Stimulated activated CD8-positive, alpha-beta memory T cell treated with anti-CD3 and anti-CD28 coated beads, Interleukin-15, amount 100 ng/mL, for 24 hours (primary cell): ENCODE measurements at places on chromosomes 6 and 20.

DNA sequence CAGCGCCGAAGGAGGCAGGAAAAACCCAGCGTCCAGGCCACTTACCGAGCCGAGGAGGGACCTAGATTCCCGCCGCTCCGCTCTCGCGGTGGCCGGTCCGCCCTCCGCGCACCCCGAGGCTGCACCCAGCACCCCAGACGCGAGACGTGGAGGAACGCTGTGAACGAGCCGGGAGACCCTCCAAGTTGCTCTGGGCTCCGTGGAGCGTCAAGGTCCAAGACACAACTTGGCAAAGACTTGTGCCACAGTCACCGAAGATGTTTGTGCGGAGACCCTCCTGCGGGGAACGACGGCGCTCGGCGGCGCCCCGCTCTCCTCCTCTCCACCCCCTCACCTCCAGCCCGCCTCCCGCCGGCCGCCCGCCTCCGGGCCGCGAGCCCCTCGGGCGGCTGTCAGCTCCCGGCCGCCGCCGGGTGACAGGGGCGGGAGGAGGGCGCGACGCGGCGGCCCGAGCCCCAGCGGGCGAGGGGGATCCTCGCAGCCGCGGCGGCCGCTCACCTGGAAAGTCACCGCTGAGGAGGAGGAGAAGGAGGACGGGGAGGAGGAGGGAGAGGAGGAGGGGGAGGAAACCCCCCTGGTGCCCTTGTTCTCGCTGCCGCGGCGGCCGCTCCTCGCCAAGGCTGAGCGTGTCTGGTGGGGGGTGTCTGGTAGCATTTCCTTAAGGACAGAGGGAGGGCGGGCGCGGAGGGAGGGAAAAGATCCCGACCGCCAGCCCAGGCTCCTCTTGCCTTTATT lies 637 bp upstream of the HIVEP2 start:
- peak; percentile 35 for DNase-seq

GRCh38 chr6:106272287-106272686 lies 53.3 kb downstream of the ATG5 start:
- DNase-seq = no peak

- DNase-seq = no peak
Observed at GRCh38 chr20:4688305-4688704, 33.4 kb upstream of the PRND start.

DNA sequence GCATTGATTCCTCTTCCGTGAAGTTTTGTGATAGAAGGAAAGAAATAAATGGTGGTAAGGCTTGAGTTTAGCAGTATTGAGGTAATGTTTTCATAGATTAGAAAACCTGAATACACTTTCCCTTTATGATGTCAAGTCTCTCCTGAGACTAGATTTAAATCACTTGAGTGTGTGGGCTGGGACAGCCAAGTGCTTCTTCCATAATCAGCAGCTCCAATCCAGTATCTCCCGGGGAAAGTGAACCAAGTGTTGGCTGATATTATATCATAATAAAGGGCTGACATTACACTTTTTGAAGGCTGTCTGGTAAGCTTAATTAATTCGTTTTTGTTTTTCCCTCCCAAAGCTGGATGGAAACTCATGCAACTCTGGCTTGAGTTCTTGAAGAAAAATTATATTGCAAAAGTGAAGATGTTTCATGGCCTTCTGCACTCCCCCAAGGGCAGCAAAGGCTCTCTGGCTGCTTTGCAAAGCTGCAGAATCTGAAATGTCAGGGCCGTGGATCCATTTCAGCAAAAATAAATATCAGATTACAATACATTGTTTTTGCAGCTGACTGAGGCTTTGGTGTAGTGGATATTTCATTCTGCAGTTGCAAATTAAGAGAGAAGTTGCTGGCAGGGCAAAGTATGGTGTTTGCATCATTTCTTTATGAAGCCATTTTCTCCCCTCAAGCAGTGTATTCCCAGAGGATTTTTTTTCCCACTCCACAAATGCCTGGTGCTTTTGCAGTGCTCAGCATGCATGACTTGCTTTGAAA lies 101.2 kb downstream of the MKKS start:
- DNase-seq = no peak

GRCh38 chr6:84052204-84052882 lies 18.8 kb downstream of the MRAP2 start:
- DNase-seq = no peak

GRCh38 chr6:132936646-132937045 lies 122.3 kb downstream of the RPS12 start:
- DNase-seq = no peak

GRCh38 chr6:150070236-150070818 lies 1.4 kb upstream of the ULBP3 start:
- no peak for DNase-seq

DNA sequence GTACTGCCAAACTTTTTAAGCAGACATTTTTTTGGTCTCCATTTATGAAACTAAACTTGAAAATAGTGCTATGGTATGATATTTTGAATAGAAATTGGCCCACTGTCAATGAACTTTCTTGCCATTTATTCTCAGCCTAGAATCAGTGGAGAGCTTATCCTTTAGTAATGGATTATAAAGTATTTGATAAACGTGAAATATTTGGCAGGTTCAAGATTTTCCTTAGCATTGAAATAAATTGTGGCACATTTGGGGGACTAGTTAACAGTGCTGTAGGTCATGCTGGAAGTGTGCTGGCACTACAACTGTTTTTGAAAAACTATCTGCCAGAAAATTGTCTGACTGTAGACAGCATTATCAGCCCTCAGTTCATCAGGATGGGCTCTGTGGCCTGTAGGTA lies 2.1 kb downstream of the PRSS35 start:
- no peak for DNase-seq

GRCh38 chr6:100116411-100117194 lies 122.6 kb upstream of the MCHR2 start:
- DNase-seq = no peak

DNA sequence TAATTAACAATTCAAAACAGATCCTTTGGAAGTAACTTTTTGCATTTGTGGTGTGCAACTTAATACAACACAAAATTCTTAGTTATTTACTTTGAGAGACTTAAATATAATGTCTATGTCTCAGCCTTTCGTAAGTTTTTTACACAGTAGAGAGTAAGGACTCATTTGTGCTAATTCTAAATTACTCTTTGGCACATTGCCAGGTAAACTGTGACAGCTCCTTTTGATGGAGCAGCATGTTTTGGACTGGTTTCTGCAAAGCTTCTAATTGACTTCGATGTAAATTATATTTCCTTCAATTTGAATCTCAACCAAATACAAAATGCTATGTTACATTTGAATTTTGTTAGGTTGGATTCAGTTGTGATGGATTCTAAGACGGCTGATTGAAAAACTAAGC lies 450.7 kb upstream of the OPRM1 start:
- no peak for DNase-seq

DNA sequence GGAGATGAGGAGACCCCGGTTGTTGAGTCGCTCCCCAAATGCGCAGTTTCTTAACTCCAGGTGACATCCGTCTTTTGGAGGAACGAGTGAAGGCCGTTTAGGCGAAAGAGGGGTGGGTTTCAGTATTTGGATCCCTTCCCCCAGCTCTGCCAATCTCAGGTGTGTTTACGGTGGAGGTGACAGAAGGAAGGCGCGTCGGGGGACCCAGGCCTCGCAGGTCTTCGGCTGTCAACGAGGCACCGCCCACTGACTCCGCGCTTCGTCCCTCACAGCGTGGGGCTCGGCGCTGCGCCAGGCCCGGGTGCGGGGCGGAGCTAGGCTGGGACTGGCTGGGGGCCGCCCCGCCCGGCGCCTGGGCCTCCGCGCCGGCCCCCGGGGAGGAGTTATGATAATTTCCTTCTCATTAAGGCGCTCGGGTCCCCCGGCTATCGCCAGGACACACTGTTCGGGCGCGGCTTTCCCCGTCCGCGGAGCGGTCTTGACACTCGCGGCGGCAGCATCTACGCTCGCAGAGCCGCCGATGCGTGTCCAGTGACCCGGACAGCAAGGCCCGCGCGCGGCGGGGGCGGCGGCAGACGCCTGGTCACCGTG lies at the start of gene TFAP2C:
TFAP2C (plus strand) TSS at position 434 of the 591 bp plus-strand sequence. CDS start 239 bp downstream, outside the sequence.
- DNase-seq = no peak

DNA sequence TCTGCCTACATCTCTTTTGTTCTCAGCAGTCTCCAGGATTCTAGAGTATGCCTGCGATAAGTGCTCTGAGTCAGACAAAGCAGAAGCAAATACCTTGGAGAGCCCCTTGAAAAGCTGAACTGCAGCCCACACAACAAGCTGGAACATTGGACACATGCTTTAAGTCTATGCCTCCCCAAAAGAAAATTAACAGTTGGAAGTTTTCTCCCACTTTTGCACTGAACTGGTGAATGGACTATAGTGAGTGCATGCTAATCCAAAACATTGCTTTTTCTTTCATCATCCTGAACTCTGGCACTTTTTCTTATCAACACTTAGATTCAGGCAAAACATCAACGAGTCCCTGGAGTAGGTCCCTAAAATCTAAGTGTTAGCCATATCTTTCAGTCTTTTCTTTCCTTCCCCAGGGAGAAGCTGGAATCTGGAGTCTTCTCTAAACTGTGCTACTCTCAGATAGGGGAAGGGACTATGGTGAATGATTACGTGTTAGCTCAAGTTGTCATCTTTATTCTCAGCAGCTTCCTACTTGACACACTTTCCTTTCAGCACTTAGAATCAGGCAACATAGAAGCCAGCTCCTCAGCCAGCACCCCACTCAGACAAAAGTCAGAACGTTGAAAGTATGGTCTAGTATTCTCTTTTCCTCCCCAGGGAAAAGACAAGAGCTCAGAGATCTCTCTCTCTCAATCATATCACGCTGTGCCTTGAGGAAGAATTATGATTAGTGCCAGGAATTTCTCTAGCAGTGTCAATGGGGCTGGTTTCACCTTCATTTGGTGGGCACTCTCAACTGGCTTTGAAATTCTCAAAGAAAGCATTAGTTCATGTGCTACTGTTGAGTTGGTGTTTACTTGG lies 811.0 kb upstream of the GJE1 start:
- DNase-seq = no peak

DNA sequence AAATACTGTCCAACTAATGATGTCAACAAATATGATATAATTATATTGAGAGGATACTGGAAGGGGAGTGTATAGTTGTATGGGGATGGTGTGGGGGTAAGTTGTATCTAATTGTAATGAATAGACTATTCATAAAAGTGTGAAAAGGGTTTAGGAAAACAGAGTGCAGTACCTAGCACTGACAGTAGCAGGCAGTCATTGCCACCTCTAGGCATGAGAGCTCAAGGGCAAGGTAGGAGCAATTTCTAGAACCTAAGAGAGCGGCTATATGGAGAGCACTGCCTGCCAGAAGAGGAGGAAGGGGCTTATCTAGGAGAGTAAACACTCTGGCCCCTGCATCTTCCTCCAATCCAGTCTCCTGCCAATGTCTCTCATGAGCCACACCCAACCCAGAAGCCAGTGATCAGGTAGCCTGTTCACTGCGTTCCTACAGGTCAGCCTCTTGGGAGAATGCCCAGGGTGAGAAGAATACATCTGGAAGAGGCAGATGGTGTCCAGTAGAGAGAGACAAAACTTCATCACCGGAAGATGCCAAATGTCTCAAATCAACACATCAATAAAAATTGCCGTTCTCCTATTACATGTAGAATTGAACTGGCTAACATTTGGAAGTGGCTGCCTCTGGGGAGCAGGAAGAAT lies 200.0 kb downstream of the LY86 start:
- DNase-seq = no peak

GRCh38 chr6:71886184-71887005 lies at the start of gene RIMS1:
Gene RIMS1, plus strand, starts transcription at chr6:71886550. Its CDS starts 474 bp downstream, at chr6:71887024.
- DNase-seq = no peak

- DNase-seq = no peak
Observed at GRCh38 chr20:58150772-58151171, 77.7 kb downstream of the ANKRD60 start.

GRCh38 chr6:136985502-136985901 lies 59.3 kb downstream of the IL20RA start:
- no peak for DNase-seq

- no peak for DNase-seq
Observed at GRCh38 chr6:25774120-25774715, 19.7 kb downstream of the SLC17A4 start.

- DNase-seq = no peak
Observed at GRCh38 chr6:65569505-65569904, 137.5 kb downstream of the EYS start.

GRCh38 chr6:96478695-96479094 lies 42.9 kb upstream of the UFL1 start:
- DNase-seq = no peak

- DNase-seq = no peak
Observed at GRCh38 chr6:84777888-84778287, 13.5 kb upstream of the TBX18 start.

GRCh38 chr6:516213-516612 lies 124.7 kb downstream of the IRF4 start:
- no peak for DNase-seq

- no peak for DNase-seq
Observed at GRCh38 chr20:64212755-64213154, 42.8 kb upstream of the PCMTD2 start.

DNA sequence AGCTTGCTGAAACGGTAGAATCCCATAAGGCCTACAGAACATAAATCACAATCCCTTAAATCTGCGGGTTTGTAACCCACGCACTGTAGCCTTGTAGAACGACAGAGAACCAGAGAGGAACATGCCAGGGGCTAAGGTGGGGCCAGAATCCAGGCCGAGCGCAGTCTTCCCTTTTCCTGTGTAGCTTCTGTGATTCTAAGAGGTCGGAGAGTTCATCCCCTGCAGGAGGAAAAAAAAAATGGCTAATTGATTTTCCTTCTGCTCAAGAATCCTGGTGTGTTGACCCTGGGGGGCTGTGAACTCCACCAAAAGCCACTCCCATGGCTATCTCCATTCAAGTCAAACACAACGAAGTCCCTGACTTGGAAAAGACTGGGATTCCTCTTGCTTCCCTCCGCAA lies 96.3 kb downstream of the SPTLC3 start:
- no peak for DNase-seq

- no peak for DNase-seq
Observed at GRCh38 chr6:137216106-137216505, 3.1 kb downstream of the IFNGR1 start.

DNA sequence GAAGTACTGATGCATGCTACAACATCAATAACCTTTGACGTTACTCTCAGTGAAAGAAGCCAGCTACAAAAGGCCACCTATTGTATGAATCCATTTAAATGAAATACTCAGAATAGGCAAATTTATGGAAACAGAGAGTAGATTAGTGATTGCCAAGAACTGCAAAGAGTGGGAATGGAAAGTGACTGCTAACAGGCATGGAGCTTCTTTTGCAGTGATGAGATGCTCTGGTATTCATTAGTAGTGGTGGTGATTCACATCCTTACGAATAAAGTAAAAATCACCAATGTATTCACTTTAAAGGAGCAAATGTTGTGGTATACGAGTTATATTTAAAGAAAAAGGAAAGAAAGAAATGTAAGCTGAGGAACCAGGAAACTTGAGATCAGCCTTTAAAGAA lies 126.8 kb upstream of the SAMD5 start:
- no peak for DNase-seq

- no peak for DNase-seq
Observed at GRCh38 chr20:4512891-4513550, 208.7 kb upstream of the PRND start.

DNA sequence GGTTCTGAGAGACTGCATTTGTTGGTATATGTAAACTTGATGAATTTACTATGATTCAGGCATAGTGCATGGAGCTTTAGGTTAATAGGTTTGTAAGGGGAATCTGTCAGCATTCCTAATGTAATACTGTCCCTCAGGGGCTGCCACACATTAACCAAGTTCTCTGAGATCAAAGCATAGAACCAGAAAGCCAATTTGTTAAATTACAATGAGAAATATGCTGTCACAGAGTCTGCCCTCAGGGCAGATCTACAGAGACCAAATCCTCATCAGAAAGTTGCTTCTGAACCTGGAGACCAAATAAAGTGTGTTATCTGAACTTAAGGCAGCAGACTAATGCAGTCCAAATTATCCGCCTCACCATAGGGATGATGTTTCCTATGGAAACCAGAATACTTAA lies 250.8 kb upstream of the HTR1E start:
- no peak for DNase-seq
